ENCODE measurements at places on chromosomes 5 and 9.

- no peak for DNase-seq
These were observed 92.7 kb downstream of the VCAN start for GRCh38 chr5:83564069-83564749.

DNA sequence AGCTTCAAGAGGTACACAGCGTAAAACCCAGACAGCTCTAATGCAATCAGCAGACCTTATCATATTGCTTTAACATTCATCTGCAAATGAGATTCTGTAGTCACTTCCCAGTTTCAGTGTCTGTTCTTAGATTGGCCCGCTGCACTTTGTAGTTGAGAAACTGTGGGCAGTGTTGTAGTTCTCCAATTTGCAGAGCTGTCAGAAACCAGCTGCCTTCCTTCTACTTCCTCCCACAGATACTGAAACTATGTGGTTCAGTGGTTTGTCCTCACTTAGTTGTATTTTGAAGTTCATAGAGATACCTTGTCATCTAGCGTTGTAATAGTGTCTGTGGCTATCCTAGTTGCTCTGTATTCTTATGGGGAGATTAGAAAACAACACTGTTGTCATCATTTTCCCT, 39.6 kb upstream of the TRIM36 start:
- no peak for DNase-seq

GRCh38 chr5:117013280-117013877, 438.8 kb upstream of the SEMA6A start:
- no peak for DNase-seq

DNA sequence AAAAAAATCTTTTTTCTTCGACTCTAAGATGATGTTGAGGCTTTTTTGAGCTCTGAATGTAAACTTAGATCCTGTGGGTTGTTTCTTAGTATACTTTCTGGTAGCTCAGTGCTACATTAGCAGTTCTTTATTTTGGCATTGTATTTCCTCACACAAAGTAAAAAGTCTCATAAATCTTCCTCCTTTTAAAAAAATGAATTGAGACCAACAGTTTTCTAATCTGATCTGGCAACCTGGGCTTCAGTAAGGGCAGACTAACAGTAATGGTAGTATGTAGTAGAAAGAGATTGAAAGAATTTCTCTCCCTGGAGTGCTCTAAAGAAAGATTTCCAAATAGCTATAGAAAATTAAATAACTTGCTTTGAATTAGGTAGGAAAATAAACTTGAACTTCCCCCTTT, 31.4 kb downstream of the ZCCHC7 start:
- DNase-seq, result no peak

GRCh38 chr5:54772684-54773083, 212.7 kb downstream of the ESM1 start:
- DNase-seq, result no peak

DNA sequence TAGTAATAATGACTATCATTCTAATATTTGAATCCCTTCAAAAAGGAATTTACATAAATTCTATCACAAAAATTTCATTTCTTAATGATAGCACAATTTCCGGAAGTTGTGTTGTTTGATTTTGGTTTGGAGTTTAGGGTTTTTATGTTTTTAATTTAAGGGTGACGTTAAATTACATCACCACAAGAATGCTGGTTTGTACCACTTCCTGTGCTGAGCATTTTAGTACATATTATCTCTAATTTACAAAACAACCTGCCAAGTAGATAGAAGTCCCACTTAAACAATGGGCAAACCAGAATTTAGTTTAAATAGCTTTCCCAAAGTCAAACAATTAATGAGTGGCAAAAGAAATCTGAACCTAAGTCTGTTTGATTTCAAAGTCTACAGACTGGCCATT, 63.4 kb downstream of the DENND1A start:
- no peak for DNase-seq

DNA sequence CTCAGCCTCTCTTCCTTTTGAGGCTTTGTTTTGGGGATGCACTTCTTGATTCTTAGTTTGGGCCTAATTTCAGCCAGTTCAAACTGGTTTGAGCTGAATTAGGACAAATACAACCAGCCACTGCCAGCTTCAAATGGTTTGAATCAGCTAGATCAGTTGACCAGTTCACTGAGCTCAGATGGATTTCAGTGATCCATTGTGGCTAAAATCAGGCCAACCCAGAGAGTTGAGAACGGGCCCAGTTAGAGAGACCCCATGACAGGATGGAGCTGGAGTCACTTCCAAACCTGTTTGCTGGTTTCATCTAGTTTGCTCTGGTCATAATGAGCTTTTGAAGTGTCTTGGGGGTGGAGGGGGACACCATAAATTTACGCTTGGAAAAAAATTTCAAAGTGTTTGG, 48.0 kb upstream of the NEK6 start:
- DNase-seq, result no peak
